ENCODE measurements at places on chromosomes 4 and X. TPM values are rescaled to one million over a fixed set of nuclear protein-coding genes. Genes with fewer than 3 reads are reported as not detected.

Gene MAGEC2
- not detected for total RNA-seq

GRCh38 chr4:6391852-6392188 is 80.6 kb downstream of the PPP2R2C start:
- ATAC-seq, result peak; percentile 83

- ATAC-seq, result no peak
These were observed 9.0 kb downstream of the NAT8L start for GRCh38 chr4:2068198-2068470.

DNA sequence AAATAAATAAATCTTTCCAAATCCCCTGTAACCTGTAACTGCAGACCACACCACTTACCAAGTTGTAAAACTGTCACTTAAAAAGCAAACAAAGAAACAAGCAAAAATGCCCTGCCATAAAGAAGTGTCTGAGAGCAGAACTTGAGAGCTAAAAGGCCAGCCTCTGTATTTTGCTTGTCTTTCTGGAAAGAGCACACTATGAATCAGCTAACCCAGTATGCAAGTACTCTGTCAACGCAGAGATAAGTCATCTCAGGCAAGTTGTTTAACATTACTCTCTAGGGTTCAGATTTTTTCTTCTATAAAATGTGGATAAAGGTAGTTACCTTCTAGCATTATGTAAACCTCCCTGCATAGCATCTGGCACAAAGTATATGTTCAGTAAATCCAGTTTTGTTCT is 134.8 kb downstream of the HS3ST1 start:
- ATAC-seq, result no peak

Gene STK26
- 14.5 TPM for total RNA-seq

- ATAC-seq, result no peak
These were observed 195.1 kb upstream of the VCX start for GRCh38 chrX:7647831-7648230.

Gene FUNDC1
- 10.0 TPM for total RNA-seq

Gene DDX53
- total RNA-seq, result not detected

Gene SLC10A4
- total RNA-seq, result not detected

- no peak for ATAC-seq
These were observed 48.6 kb upstream of the PARM1 start for GRCh38 chr4:74884266-74884665.

Gene HNRNPD
- 122 TPM for total RNA-seq

- ATAC-seq, result peak; percentile 42
These were observed 208.2 kb downstream of the APBB2 start for GRCh38 chr4:41006141-41006540.
